ENCODE measurements at places on chromosomes 6 and 20.
A peak's percentile ranks its signal among the peaks of the same experiment; 100 is the strongest.

DNA sequence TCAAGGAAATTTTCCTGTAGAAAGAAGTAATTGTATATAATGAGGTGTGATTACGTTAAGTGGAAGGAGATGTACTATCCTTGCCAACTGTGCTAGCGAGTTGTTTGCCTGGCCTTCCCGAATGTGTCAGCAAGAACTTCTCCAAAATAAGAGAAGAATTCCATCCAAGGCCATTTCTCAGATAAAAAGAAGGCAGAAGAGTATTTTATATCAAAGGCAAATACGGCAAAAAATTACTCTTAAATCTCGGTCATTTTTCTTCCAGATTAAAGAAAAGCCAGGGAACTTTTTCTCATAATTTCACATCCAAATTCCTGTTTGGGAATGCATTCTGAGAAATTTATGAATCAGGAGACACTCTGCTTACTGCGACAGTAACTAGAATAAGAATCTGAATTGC, 290.6 kb downstream of the CBLN4 start:
- DNase-seq: no peak

GRCh38 chr6:151389618-151390275, 1.6 kb downstream of the ZBTB2 start:
- DNase-seq: peak; percentile 65

- DNase-seq: no peak
Observed at GRCh38 chr6:158759966-158760617, 59.1 kb downstream of the EZR start.

- no peak for DNase-seq
Observed at GRCh38 chr20:43564455-43564854, 5.6 kb downstream of the SGK2 start.

DNA sequence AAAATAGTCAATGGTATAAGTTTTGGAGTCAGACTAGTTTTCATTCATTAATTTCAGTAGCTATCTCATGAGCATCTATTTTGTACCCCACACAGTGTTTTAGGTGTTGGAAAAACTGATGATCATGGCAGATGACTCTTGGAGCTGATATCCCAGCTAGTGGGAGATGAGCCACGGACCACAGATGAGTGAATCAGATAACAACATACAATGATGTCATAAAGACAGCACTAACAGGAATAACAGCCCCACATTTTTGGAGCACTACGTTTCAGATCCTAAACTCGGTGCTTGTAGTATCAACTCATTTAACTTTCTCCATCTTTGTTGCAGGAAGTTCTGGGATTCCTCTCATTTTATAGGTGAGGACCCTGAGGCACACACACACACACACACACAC, 67.8 kb upstream of the EDN3 start:
- DNase-seq: no peak

DNA sequence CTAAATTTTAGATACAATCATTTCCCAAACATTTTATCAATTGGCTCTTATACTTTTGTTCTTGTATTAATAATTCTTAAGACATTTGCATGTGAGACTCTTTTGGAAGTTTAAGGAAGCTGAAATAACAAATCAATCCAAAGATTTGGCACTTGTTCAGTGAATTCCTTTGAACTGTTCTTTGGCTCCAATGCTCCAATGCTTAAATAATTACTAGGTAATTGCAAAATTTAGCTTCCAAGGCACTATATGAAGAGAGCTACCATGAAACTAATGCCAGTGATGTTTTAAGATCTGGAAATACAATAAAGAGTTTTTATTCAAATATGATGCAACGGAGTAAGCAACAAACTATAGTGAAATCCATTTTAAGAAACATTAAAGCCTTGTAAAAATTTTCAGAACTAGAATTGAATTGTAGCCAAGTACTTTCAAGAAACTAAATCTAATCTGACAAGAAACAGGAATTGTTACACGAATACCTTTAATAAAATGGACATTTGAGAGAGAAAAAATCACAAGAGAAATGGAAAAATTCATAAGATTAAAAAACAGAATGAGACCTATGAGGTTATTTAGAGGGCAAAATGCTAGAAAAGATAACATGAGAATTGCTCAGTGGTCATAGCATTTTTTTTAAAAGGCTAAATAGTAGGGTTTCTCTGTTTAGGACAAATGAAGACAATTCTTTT, 43.6 kb upstream of the SMLR1 start:
- peak; percentile 18 for DNase-seq

- DNase-seq: peak; percentile 42
Observed at GRCh38 chr20:49446808-49447207, 35.7 kb downstream of the KCNB1 start.

DNA sequence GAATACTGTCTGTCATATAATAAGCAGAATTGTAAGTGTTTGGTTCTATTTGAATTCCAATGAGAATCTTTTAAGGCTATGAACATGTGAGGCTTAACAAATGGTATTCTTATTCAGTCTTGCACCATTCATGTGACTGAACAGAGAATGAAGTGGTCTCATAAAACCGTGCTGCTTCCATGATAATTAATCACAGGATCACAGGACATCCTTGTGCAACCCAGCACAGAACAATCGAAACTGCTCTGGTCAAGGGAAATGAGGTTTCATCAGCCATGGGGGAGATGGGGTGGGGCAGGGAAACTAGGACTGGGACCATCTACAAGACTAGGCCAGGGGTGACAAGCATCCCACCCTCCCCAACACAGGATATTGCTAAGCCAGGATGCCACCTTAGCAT, 6.0 kb downstream of the PPIL6 start:
- no peak for DNase-seq

GRCh38 chr6:117384659-117385058, 41.1 kb downstream of the ROS1 start:
- DNase-seq: no peak

GRCh38 chr6:90488816-90489215, 98.1 kb downstream of the MAP3K7 start:
- DNase-seq: no peak

GRCh38 chr20:23702021-23702420, 13.2 kb upstream of the CST4 start:
- no peak for DNase-seq

GRCh38 chr6:11496152-11497060, 41.1 kb upstream of the TMEM170B start:
- DNase-seq: peak; percentile 90

DNA sequence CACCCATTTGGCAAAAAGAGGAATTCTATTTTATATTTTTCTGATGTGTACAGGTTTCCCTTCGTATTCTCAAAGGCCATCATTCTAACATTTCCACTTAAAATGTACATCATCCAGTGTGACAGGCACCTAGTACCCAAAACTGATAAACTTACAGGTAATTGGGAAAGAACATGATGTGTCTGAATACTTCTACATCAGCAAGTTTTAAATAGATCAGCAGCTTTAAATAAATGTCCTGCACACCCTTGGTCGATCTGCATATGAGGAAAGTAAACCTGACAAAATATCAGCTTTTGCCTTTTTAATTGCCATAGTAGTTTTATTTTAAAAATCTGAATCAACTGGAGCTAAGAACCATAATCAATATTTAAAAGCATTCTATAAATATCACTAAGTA, 26.5 kb downstream of the TOMM6 start:
- DNase-seq: no peak

DNA sequence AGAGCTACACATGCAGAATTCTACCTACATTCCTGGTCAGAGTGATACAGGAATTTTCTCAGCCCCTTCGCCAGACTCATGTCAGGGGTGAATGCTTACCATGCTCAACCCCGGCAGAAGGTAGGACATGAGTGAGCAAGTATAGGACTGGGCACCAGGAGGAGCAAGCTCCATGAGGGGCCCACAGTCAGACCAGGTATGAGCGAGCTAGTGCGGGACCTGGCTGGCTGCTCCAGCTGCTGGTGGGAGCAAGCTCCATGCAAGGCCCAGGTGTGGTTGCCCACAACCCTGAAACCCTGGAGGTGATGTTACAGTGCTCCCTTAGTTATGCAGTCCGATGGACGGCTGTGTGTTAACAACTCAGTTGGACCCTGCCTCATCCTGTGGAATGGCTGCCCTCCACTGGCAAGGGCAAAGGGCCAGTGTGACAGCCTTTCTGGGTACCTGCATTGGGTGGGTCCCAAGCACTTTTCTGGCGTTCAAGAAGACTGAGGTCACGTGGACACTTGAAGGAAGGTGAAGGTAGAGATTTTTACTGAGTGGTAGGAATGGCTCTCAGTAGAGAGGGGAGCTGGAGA, 503.5 kb upstream of the CITED2 start:
- DNase-seq: no peak

DNA sequence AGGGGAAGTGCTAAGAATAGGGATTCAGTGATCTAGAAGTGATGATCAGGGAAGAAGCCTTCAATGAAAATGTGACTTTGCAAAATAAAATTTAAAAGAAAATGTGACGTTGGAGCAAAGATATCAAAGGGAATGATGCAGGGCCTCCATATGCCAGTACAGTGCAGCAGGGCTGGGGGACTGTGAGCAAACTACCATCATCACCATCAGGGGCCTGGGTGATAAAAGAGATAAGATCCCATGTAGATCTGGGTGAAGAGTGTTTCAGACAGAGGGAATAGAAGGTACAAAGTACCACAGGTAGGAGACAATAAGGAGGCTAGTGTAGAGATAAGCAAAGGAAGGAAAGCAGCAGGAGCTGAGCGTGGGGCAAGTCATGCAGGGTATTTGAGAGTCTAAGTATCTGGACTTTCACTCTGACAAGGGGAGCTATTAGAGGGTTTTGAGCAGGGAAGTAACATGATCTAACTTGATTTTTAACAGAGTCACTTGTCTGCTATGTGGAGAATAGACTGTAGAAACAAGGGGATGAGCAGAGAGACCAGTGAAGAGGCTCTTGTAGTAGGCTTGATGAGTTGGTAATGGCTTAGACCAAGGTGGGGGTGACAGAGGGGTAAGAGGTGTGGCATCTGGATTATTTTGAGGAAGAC, 295.6 kb downstream of the ZFAND3 start:
- no peak for DNase-seq

DNA sequence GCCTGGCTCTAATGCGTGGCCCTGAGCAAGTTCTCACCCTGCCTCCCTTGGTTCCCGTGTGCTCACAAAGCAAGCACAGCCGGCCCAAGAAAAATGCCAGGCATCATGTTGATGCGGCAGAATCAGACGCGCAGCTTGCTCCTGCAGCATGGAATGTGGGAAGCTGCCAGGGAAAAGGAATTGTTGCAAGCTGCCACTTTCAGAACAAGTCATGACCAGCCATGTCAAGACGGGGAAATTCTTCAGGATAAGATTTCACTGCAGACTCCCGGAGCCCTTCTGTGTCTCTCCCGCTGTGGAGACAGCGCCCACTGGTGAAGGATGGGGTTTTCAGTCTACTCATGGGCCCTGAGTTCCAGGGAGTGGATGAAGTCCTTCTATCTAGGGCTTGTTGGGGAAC, 4.6 kb downstream of the DACT2 start:
- peak; percentile 4 for DNase-seq

GRCh38 chr20:40275738-40276137, 413.3 kb downstream of the MAFB start:
- DNase-seq: no peak

DNA sequence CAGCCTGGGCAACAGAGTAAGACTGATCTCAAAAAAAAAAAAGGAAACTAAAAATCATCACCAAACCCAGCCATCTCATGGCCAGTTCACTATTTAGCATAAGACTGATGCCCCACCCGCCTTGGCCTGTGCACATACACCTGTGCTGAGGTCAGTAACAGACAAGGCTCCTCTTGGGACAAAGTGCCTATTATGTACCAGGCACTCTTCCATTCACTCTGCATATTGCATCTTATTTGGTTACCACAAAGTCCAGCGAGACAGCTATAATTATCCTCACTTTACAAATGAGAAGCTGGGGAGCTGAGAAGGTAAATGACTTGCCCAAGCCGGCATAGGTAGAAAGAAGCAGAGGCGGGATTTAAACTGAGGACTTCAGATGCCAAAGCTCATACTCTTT, 3.8 kb downstream of the PTPRT start:
- DNase-seq: no peak

GRCh38 chr6:162706232-162706631, 21.3 kb downstream of the PRKN start:
- DNase-seq: peak; percentile 57

GRCh38 chr6:80440496-80441115, 334.1 kb downstream of the BCKDHB start:
- peak; percentile 50 for DNase-seq

- DNase-seq: peak; percentile 40
Observed at GRCh38 chr6:161890133-161890831, 616.4 kb upstream of the AGPAT4 start.

DNA sequence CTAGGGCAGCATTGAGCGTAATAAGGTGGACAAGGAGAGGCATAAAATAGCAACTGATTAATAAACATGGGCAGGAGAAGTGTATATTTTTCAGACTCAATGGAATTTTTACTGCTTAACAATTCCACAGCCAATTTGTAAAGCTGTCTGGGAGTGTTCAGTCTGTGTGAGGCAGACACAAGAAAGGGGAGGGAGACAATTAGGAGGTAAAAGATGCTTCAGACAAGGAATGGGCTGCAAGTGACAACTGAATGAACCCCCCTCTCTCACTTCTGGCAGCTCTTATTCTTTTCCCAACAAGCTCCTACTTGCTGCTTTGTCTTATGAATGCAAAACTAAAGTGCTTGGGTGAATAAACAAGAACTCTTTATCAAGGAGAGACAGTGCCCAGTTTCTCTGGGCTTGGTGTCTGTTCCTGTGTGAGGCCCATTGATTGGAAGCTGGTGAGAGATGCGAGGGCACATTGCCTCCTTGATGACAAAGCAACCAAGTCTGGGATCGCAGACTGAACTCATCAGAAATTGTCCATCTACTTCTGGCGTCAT, 575.3 kb downstream of the RNF144B start:
- DNase-seq: no peak

- no peak for DNase-seq
Observed at GRCh38 chr6:150347845-150348244, 21.0 kb upstream of the IYD start.

- no peak for DNase-seq
Observed at GRCh38 chr20:63062188-63063140, 55.7 kb upstream of the BHLHE23 start.

DNA sequence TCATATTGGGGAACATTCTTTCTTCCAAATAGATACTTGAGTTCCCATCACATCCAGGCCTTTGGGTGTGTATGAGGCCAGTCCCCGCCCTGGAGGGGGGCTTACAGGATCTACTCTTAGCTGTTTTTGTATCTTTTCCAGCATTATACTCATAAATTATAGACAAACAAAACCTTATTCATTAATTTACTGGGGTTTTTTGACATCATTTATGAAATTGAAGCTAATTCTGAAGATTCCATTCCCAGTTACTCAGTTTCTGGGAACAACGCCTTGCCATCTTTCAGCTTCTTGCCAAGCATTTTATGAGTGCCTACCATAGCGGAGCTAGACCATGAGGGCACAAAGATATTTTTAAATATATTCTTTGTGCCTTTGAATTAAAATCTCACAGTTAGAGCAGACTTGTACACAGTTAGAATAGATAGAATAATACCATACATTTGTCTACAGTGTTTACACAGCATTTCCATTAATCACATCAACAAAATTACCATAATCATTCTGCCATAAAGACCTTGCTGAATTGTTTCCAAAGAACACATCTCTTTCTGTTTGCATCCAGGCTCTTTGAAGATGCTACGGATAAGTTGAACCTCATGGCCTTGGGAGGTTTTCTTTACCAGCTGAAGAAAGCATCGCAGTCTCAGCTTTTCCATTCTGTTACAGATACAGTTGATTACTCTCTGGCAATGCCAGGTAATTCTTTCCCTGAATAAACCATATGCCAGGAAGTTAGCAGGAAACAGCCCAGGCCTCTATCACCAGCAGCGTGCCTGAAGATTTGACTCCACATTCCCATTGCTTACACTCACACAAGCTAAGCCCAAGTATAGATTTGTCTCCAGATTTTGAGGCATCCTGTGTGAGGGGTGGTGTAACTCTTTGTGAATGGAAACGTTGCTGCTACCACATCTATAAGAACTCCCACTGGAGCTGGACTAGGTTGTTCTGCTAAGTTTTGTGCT, 75.4 kb upstream of the PBOV1 start:
- DNase-seq: peak; percentile 63

GRCh38 chr6:13331516-13332348, 3.4 kb upstream of the TBC1D7 start:
- peak; percentile 20 for DNase-seq
